Left lung (tissue), 14 donors: ENCODE measurements at places on chromosomes 16 and 17.

DNA sequence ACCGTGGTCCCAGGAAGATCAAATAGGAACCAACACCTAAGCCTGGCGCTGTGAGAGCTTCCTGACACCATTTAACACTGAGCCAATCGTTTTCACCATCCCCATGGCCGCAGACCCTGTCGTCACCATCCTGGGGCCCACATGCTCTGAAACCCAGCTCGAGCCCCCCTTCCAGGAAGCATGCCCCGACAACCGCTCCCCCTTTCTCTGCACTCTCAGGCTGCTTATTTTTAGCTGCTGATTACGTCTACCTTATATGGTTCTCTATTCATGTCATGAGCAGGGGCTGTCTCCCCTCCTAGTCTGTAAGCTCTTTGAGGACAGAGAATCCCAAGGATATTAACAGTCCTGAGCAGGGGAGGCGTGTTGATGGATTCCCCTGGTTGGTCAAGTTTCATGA lies 10.5 kb downstream of the SRL start:
- no peak for DNase-seq
- no peak overlapping the region for H3K4me3 ChIP-seq
- H3K27me3 ChIP-seq: no peaks in the 10 kb centered on the region
- H3K36me3 ChIP-seq: no peaks in the 10 kb centered on the region
- H3K27ac ChIP-seq: no peak overlapping the region
- no peaks in the 10 kb centered on the region for H3K4me1 ChIP-seq

GRCh38 chr17:42559075-42559474 lies 2.9 kb upstream of the COASY start:
- H3K27ac ChIP-seq: peak overlapping the region; percentile 35
- H3K27me3 ChIP-seq: no peaks in the 10 kb centered on the region
- no peaks in the 10 kb centered on the region for H3K36me3 ChIP-seq
- no peak overlapping the region for H3K4me3 ChIP-seq

DNA sequence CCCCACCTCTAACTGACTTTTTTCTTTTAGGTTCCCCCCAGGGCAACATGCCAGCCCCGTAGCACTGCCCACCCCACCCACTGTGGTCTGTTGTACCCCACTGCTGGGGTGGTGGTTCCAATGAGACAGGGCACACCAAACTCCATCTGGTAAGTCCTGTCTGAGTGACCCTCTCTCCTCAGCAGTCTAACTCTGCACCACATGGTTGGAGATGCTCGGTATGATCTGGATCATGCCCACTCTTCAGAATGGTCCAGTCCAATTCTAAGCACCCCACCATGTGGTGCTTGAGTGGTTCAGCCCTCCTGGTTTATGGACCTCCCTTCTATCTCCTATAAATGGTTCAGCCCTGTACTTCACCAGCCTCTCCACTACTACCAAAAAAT lies 5.9 kb downstream of the KDM6B start:
- H3K27me3 ChIP-seq: no peaks in the 10 kb centered on the region
- peaks cover 51% of the 10 kb centered on the region for H3K4me1 ChIP-seq
- peak overlapping the region; percentile 100 for H3K27ac ChIP-seq
- no peak for DNase-seq
- H3K4me3 ChIP-seq: peak overlapping the region; percentile 82
- H3K36me3 ChIP-seq: no peaks in the 10 kb centered on the region

DNA sequence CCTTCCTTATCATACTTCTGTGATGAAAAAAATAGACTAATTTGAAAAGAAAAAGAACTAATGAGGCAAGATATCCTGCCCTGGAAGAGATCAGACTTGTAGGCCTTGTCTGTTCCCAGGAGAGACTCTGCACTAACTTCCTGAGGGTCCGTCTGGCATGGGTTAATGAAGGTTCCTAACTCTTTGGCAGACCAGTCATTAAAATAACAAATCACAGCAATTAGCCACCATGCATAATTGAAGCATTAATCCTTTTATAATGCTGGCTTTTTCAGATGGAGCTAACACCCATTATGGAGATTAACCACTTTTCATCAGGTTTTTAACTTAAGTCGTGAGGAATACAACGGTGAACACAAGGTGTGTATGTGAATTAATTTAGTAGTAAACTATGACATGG lies 10.4 kb upstream of the KRT10 start:
- no peaks in the 10 kb centered on the region for H3K4me1 ChIP-seq
- H3K27me3 ChIP-seq: no peaks in the 10 kb centered on the region
- no peak overlapping the region for H3K27ac ChIP-seq
- H3K4me3 ChIP-seq: no peak overlapping the region
- H3K36me3 ChIP-seq: no peaks in the 10 kb centered on the region
- no peak for DNase-seq

GRCh38 chr16:15054357-15055140 lies 1.3 kb downstream of the NTAN1 start:
- H3K4me1 ChIP-seq: peaks cover 3% of the 10 kb centered on the region
- H3K27me3 ChIP-seq: no peaks in the 10 kb centered on the region
- H3K4me3 ChIP-seq: peak overlapping the region; percentile 76
- H3K27ac ChIP-seq: peak overlapping the region; percentile 82

DNA sequence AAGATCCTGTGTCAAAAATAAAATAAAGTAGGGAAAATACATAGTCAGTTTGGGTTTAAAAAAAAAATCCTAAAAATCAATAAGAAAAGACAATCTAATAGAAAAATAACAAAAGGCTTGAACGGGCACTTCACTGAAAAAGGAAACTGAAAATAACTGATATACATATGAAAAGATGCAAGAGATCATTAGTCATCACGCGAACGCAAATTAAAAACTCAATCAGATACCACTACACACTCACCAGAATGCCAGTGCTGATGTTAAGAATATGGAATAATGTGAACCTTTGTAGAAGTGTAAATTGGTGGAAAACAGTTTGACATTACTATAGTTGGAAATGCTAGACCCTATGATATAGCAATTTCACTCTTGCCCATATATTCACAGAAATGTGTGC lies 14.6 kb downstream of the GNGT2 start:
- H3K27me3 ChIP-seq: no peaks in the 10 kb centered on the region
- H3K27ac ChIP-seq: no peak overlapping the region
- H3K4me1 ChIP-seq: peaks cover 21% of the 10 kb centered on the region
- H3K4me3 ChIP-seq: no peak overlapping the region

- DNase-seq: peak; percentile 38
- H3K27ac ChIP-seq: no peak overlapping the region
- H3K4me1 ChIP-seq: no peaks in the 10 kb centered on the region
- H3K4me3 ChIP-seq: no peak overlapping the region
Observed at GRCh38 chr16:4703906-4704305, 10.5 kb downstream of the NUDT16L1 start.

DNA sequence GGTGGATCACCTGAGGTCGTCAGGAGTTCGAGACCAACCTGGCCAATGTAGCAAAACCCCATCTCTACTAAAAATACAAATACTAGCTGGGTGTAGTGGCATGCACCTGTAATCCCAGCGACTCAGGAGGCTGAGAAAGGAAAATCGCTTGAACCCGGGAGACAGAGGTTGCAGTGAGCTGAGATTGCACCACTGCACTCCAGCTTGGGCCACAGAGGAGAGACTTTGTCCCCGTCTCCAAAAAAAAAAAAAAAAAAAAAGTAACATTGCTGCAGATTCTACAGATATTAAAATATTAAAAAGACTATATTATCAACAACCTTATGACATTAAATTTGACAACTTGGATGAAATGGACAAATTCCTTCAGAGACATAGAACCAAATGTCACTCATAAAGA lies 25.7 kb downstream of the MBTD1 start:
- no peak overlapping the region for H3K4me3 ChIP-seq
- DNase-seq: no peak
- H3K27me3 ChIP-seq: no peaks in the 10 kb centered on the region
- H3K36me3 ChIP-seq: no peaks in the 10 kb centered on the region
- no peak overlapping the region for H3K27ac ChIP-seq

DNA sequence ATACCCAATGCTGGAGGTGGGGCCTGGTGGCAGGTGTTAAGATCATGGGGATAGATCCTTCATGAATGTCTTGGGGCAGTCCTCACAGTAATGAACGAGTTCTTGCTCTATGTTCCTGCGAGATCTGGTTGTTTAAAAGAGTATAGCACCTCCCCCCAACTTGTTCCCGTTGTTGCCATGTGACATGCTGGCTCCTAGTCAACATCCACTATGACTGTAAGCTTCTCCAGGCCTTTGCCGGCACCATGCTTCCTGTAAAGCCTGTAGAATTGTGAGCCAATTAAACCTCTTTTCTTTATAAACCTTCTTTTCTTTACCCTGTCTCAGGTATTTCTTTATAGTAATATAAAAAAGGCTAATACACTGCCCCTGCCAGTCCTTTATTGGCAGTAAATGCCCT lies 33.3 kb downstream of the RANBP10 start:
- H3K27me3 ChIP-seq: no peaks in the 10 kb centered on the region
- H3K36me3 ChIP-seq: peaks cover 21% of the 10 kb centered on the region
- no peak for DNase-seq
- H3K4me3 ChIP-seq: no peak overlapping the region
- H3K27ac ChIP-seq: peak overlapping the region; percentile 37
- H3K4me1 ChIP-seq: peaks cover 8% of the 10 kb centered on the region

DNA sequence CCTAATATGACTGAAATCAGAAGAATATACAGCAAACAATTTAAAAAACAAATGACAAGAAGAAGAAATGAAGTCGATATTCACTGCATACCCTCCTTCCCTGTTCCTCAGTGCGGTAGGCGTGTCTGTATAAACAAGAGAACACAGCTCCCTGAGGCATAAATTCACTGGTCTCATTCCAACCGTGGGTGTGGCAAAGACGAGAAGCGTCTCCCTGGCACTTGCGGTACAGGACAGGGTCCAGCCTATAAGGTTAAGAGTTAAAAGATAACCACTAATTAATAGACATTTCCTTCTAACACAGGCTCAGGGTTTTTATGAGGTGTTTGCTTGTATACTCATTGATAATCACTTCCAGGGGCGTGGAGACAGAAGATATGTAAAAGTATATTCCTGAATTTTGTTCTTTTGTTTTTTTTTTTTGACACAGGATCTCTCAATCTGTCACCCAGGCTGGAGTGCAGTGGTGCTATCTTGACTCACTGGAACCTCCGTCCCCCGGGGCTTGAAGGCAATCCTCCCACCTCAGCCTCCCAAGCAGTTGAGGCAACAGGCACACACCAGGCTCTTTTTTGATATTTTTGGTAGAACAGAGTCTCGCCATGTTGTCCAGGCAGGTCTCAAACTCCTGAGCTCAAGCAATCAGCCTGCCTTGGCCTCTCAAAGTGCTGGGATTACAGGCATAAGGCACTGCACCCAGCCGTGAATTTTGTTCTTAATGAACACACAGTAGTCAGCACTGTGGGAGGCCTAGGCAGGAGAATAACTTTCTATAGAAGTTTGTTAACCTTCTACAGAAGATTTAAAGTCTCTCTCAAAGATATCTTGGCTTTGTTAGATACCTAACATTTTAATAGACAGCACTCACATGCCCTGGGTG lies 59.1 kb upstream of the CLEC18B start:
- H3K4me3 ChIP-seq: no peak overlapping the region
- H3K27ac ChIP-seq: peak overlapping the region; percentile 48
- peaks cover 10% of the 10 kb centered on the region for H3K4me1 ChIP-seq
- H3K27me3 ChIP-seq: no peaks in the 10 kb centered on the region
- DNase-seq: no peak

DNA sequence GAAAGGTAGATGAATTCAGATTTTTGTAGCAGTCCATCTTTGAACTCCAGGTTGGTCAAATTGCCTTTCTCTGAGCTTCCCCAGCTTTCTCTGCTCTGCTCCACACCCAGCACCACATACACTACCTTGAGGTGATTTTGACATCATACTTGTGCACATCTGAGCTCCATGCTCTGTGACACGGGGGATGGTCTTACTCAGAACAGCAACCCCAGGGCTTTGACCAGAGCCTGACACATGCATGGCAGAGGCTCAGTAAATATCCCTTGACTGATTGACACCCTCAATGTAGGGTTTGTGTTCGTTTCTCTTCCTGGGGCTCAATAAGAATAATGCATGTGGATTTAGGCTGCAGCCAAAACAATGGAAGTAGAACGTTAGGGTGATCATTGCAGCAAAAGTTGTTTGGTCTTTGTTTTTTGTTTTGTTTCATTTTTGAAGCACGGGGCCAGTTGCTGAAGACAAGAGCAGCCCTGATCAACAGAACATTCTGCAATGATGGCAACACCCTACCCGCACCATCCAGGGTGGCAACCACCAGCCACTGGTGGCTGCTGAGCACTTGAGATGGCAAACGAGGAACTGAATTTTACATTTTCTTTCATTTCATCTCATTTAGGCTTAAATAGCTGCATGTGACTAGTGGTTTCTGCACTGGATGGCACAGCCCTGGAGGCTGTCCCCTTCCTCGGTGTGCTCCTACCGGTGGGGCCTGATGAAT lies 224.8 kb upstream of the TNRC6C start:
- H3K27ac ChIP-seq: no peak overlapping the region
- no peak for DNase-seq
- no peaks in the 10 kb centered on the region for H3K36me3 ChIP-seq
- H3K4me3 ChIP-seq: no peak overlapping the region
- no peaks in the 10 kb centered on the region for H3K27me3 ChIP-seq
- H3K4me1 ChIP-seq: peaks cover 13% of the 10 kb centered on the region

- no peaks in the 10 kb centered on the region for H3K27me3 ChIP-seq
- peak overlapping the region; percentile 15 for H3K4me3 ChIP-seq
- peak overlapping the region; percentile 72 for H3K27ac ChIP-seq
- no peaks in the 10 kb centered on the region for H3K36me3 ChIP-seq
- no peak for DNase-seq
Observed at GRCh38 chr16:28495098-28495793, 803 bp downstream of the APOBR start.

- peaks cover 20% of the 10 kb centered on the region for H3K27me3 ChIP-seq
- peaks cover 41% of the 10 kb centered on the region for H3K4me1 ChIP-seq
- no peak overlapping the region for H3K4me3 ChIP-seq
- no peak overlapping the region for H3K27ac ChIP-seq
Observed at GRCh38 chr16:27398894-27399853, 2.8 kb upstream of the IL21R start.

GRCh38 chr17:72381597-72382397 lies 261.0 kb downstream of the SOX9 start:
- no peak overlapping the region for H3K4me3 ChIP-seq
- DNase-seq: no peak
- H3K27me3 ChIP-seq: no peaks in the 10 kb centered on the region
- no peaks in the 10 kb centered on the region for H3K4me1 ChIP-seq
- no peak overlapping the region for H3K27ac ChIP-seq
- no peaks in the 10 kb centered on the region for H3K36me3 ChIP-seq

DNA sequence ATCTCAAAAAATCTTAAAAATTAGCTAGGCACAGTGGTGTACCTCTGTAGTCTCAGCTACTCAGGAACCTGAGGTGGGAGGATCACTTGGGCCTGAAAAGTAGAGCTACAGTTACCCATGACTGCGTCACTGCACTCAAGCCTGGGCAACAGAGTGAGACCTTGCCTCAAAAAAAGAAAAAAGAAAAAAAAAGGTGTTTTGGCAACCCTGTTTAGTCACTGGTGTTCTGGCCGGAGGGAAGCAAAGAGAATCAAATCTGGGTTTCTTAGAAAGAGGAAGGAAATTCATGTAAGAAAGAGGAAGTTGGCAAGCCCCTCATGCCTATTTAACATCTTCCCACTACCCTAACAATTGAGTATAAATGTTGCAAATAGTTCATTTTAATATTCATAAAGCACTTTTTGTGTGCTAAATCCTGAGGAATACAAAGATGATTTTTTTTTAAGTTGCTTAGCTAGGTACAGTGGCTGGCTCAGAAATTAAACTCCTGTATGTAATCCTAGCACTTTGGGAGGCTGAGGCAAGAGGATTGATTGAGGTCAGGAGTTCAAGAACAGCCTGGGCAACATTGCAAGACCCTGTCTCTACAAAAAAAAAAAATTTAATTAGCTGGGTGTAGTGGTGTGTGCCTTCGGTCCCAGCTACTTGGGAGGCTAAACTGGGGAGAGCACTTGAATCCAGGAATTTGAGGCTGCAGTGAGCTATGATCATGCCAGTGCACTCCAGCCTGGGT lies 6.5 kb upstream of the USP32 start:
- peak overlapping the region; percentile 66 for H3K27ac ChIP-seq
- H3K27me3 ChIP-seq: no peaks in the 10 kb centered on the region
- H3K4me1 ChIP-seq: peaks cover 57% of the 10 kb centered on the region
- DNase-seq: no peak

GRCh38 chr16:69395859-69396186 lies 10.0 kb upstream of the TERF2 start:
- H3K36me3 ChIP-seq: no peaks in the 10 kb centered on the region
- no peaks in the 10 kb centered on the region for H3K27me3 ChIP-seq
- H3K4me1 ChIP-seq: peaks cover 40% of the 10 kb centered on the region
